Right atrium auricular region (tissue), 2 donors: ENCODE measurements at places on chromosomes 16 and 17. TPM values are rescaled to one million over a fixed set of nuclear protein-coding genes. Genes with fewer than 3 reads are reported as not detected.

Gene OTOA
- total RNA-seq: not detected

Gene SLC16A11
- 3.4 TPM for total RNA-seq

Gene BCAS3
- total RNA-seq: 12.0 TPM

Gene KRT12
- not detected for total RNA-seq

Gene VTN
- 86.7 TPM for total RNA-seq

Gene PRAC2
- total RNA-seq: not detected

Gene HID1
- total RNA-seq: 11.7 TPM

Gene SCNN1B
- total RNA-seq: 0.26 TPM

Gene RPRML
- total RNA-seq: not detected

Gene CD68
- total RNA-seq: 16.2 TPM

Gene SPIRE2
- 0.90 TPM for total RNA-seq

Gene DVL2
- total RNA-seq: 18.1 TPM
